Cerebellum (tissue), 4 donors: ENCODE measurements at places on chromosomes 5 and 9.

GRCh38 chr5:35863159-35863558 lies 6.5 kb downstream of the IL7R start:
- no peak for DNase-seq

DNA sequence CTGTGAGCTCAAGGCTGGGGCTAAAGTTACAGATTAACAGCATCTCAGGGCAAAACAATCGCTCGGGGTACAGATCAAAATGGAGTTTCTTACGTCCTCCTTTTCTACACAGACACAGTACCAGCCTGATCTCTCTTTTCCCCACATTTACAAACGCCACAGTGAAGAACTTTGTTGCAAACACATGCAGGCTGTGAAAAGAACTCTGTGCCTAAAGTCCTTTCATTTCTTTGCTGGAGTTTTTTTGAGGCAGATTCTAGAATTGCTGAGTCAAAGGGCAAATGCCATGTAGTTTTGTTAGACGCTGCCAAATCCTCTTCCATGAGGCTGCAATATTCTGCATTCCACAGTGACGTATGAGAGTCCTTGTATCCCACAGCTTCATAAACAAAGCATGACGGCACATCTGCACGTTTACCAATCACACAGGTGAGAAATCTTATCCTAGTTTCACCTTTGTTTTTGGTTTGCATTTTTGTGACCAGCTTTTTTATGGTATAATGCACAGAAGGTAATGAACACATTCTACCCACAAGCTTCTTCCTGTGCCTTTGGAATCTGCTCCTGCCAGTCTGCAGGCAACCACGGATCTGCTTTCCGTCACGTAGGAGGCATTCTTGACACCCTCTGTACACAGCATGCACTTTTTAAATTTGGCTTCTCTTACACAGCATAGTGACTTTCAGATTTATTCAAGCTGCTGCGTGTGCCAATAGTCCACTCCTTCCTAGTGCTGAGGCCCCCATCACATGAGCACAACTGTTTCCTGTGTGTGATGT lies 44.6 kb upstream of the LPCAT1 start:
- no peak for DNase-seq

GRCh38 chr5:179118338-179118737 lies 58.2 kb downstream of the ZNF354C start:
- DNase-seq: no peak

GRCh38 chr5:51208296-51208695 lies 175.0 kb upstream of the ISL1 start:
- DNase-seq: no peak

GRCh38 chr9:118331622-118332045 lies 627.4 kb downstream of the TLR4 start:
- DNase-seq: peak; percentile 15

- no peak for DNase-seq
These were observed 86.2 kb downstream of the GCNT1 start for GRCh38 chr9:76545191-76545590.

DNA sequence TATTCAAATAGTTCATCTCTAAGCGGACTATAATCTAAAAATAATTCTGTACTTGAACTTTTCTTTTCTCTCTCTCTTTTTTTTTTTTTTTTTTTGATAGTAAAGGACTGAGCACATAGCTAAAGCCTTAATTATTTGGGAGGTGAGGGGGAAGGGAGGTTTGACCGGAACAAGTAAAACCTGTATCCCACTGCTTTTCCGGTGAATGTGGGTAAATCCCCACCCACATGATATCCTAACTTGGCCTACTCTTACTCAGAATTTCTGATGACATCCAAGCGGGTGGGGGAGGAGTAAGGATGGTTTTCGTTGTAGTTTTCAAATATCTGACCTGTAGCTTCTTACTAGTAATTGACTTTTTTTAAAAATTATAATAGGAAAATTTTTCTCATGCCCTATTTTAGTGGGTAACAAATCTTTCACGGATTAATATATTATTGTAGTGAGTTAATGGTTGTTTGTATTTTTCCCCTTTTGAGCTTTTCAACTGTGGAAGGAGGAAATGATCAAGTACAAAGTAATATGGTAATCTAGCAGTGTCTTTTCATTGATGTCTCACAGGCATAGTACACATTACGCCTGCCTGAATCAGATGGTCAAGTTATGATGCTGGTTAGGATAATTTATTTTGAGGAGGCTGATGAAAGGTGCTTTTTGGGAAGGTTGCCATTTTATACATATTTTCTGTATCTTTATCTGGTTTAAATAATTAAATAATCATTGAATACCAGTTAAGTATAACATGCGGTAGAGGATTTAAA lies 2.2 kb upstream of the ELL2 start:
- DNase-seq: no peak

GRCh38 chr9:127873223-127873691 lies 4.2 kb downstream of the AK1 start:
- DNase-seq: no peak

DNA sequence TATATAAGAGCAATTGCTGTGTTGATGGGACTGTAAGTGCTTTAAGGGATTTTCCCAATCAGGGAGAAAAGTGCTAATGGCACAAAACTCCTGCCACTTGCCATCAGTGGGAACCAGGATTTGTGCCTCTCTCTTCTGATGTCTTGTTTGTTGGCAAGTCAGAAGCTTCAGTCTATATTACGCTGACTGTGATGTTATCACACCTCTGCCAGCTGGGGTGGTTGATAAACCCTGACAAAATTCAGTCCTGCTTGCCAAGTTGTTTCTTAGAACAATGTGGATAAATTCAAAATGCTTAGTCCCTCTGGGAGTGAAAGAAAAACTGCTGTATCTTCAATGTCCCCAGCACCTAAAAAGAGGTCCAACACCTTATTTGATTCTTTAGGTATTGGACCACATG lies 161.4 kb upstream of the FBXL7 start:
- no peak for DNase-seq

- DNase-seq: no peak
These were observed 233.3 kb downstream of the FAM170A start for GRCh38 chr5:119862619-119863018.

DNA sequence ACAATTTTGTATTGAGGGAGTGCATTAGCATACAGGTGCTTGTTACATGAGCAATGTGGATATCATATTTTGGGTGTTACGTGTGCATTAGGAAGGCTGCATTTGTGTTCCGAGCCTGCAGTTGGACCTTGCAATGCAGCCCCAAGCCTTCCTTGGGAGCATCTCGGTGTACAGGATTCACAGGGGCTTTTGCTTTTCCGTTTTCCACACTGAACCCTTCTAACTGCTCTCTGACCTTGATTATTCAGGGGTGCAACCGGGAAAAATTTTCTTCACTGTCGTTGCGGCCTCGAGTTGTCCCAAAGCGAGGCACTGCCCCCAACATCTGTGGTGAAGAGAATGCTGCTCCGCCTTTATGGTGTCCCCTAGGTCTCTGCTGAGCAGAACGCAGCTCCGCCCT lies 80.1 kb upstream of the PLEKHG4B start:
- no peak for DNase-seq

DNA sequence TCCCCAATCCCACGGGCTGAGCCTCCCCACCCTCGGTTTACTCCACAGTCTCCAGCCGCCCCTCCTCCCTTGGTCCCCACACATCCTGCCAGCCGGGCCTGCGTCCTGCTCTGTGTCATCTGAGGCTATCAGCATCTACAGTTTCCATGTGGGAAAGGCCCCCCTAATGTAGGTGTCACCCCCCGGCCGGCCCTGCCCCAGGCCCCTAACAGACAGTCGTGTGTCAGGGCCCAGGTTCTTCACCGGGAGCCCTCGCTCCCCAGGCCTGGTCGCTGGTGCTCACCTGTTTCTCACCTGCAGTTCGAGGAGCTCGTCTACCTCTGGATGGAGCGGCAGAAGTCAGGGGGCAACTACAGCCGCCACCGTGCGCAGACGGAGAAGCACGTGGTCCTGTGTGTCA lies 62.7 kb downstream of the KCNT1 start:
- no peak for DNase-seq

DNA sequence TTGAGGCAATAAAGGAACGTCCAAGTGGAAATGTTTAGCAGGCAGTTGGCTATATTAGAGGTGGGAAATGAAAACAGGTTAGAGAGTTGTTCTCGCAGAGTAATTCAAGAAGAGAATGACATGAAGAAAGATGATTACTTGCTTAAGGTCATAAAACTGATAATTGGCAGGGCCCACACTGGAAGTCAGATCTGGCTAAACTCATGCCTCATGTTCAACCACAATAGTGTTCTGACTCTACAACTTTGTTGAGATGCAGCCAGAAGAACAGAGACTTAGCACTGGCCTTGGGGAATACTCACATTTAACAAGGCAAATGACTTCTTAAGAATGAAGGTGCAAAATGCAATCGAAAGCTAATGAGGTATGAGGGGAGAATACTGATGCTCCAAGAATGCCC lies 27.2 kb upstream of the TNFSF8 start:
- no peak for DNase-seq

DNA sequence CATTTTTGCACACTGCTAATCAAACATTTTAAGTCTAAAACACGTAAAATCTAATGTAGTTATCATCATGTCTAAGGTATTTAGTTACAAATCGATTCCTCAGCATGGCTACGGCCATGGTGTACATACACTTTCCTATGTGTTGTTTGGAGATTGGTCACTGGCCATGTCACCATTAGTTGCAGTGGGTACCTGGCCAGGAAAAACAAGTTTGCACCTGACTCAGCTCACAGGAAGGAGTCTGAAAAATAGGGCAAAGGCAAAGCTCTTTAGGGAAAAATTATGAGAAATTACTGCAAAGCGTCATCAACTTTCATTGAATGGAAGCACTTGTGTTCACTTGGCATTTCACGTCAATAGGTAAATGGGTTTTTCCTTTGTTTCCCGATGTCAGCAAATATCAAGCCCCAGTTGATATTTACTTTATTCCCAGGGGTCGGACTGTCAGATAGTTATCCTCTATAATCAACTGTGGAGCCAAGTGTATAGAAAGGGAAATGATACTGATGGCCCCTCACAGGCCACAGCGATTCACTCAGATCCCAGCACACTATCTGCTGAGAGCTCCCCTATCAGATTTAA lies 626.0 kb upstream of the ADAMTS16 start:
- no peak for DNase-seq

DNA sequence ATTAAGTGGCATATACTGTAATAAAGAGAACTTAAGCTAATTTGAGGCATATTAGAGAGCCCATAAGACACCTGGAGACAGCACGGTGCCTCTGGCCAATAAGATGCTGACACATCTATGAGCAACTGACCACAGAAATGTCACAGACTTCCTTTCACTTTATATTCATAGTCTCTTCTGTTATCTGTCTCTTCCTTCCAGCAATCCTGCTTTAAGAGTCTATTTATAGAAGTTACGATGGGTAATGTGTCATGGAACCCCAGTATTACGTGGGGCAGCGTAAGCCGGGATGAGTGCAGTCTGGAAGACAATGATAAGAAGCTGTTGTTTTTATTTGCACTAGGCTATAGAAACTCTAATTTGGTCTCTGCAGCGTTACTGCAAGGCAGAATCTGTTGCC lies 136.8 kb downstream of the CFAP90 start:
- no peak for DNase-seq
